Upper lobe of right lung (tissue), 1 donor: ENCODE measurements at places on chromosomes 3 and 15. TPM values are rescaled to one million over a fixed set of nuclear protein-coding genes. Genes with fewer than 3 reads are reported as not detected.

- no peaks in the 10 kb centered on the region for H3K27me3 ChIP-seq
- DNase-seq: no peak
- H3K36me3 ChIP-seq: no peaks in the 10 kb centered on the region
- no peak overlapping the region for H3K4me3 ChIP-seq
- H3K4me1 ChIP-seq: no peaks in the 10 kb centered on the region
Measured at GRCh38 chr3:10160346-10160745, 4.4 kb upstream of the IRAK2 start.

GRCh38 chr3:2661078-2661477 lies 449.1 kb downstream of the IL5RA start:
- H3K4me1 ChIP-seq: no peaks in the 10 kb centered on the region
- no peak overlapping the region for H3K4me3 ChIP-seq
- no peaks in the 10 kb centered on the region for H3K27me3 ChIP-seq

GRCh38 chr3:98058244-98058960 lies 23.3 kb upstream of the GABRR3 start:
- H3K4me3 ChIP-seq: no peak overlapping the region
- no peaks in the 10 kb centered on the region for H3K4me1 ChIP-seq
- no peaks in the 10 kb centered on the region for H3K27me3 ChIP-seq
- no peak for DNase-seq
- no peaks in the 10 kb centered on the region for H3K36me3 ChIP-seq
- no peak overlapping the region for H3K27ac ChIP-seq

GRCh38 chr3:83454353-83454752 lies 1504.4 kb upstream of the CADM2 start:
- H3K4me3 ChIP-seq: no peak overlapping the region
- no peak for DNase-seq
- no peak overlapping the region for H3K27ac ChIP-seq
- no peaks in the 10 kb centered on the region for H3K36me3 ChIP-seq
- no peaks in the 10 kb centered on the region for H3K4me1 ChIP-seq
- no peaks in the 10 kb centered on the region for H3K27me3 ChIP-seq

DNA sequence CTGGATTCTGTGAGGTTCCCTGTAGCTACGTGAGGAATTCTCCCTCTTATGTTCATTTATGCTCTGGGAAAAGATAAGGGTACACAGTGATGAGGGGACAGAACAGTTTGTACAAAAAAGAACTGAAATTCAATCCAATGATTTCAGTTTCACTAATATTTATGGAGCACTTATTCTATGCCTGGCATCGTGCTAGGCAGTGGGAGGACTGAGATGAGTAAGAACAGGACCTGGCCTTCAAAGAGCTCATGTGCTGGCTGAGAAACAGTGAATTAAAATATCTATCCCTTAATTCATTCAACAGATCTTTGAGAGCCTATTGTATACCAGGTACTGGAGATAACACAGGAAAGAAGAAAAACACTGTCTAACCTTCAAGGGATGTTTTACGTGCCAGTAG lies 22.2 kb downstream of the SSR3 start:
- no peak overlapping the region for H3K27ac ChIP-seq
- peaks cover 10% of the 10 kb centered on the region for H3K4me1 ChIP-seq
- no peak for DNase-seq
- no peak overlapping the region for H3K4me3 ChIP-seq

Gene EAF2
- total RNA-seq: 4.8 TPM

Gene MGLL
- 194 TPM for total RNA-seq

Gene SERINC4
- not detected for total RNA-seq

Gene ALPK3
- total RNA-seq: 21.0 TPM

Gene ACP3
- 11.5 TPM for total RNA-seq

Gene FOXB1
- not detected for total RNA-seq

Gene DNAH12
- total RNA-seq: 0.52 TPM

Gene NPAP1
- total RNA-seq: 0.17 TPM

Gene SLC28A1
- not detected for total RNA-seq
